ENCODE measurements at places on chromosomes 4 and X.

DNA sequence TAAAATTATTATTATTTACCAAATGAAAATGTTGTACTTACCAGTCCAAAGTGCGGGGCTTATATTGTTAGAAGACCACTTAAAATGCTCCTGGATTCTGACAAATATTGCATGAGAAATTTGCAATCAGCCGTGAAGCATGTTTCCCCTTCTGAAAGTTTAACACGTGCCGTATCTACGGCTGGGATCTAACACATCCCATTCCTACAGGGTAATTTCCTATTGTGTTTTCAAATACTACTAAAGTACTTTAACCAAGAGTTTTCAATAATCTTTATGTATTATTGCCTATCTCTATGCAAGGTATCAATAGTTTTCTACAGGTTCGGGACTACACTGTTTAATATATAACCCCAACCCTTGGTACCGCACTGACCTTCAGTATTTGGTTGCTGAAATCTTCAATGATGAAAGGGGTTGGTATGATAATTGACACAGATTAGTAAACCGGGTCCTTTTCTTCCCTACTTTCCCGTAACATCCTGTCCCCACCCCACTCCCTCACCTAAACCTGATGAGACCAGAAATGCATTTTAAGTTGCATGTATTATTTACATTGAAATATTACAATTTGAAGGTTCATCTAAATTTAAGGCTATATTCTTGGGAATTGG is 795 bp upstream of the BRWD3 start:
- DNase-seq: no peak

GRCh38 chr4:28341784-28342183 is 1481.1 kb downstream of the STIM2 start:
- no peak for DNase-seq

GRCh38 chr4:10006601-10007435 is 14.5 kb downstream of the SLC2A9 start:
- peak; percentile 51 for DNase-seq

DNA sequence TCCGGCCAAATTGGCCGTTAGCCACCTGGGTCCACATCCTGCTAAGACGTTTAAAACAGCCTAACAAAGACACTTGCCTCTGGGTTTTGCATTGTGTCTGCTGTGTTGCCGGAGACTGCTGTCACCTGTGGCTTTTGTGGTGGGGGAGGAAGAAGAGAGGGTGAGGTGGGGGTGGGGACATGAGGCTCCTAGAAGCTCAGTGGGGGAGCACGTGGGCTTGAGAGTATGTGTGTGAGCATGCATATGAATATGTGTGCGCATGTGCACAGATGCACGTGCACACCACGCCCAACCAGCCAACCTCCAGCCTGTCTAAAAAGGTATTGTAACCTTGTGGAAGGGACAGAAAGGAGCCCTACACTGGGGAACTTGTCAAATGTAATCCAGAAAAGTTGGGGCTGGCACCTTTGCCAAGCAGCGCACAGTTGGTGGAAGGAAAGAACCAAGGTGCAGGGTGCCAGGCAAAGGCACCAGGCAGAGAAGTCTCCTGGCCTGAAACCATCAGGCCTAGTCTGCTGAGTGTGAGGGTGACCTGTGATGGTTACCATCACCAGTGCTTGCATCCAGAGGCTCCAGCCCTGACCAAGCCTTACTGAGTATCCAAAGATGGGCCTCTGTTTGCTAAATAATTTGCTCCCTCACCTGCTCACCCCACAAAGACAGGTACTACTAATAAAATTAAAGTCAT is 10.1 kb upstream of the SASH3 start:
- DNase-seq: peak; percentile 64

GRCh38 chrX:114964374-114964773 is 53.0 kb downstream of the IL13RA2 start:
- DNase-seq: no peak

DNA sequence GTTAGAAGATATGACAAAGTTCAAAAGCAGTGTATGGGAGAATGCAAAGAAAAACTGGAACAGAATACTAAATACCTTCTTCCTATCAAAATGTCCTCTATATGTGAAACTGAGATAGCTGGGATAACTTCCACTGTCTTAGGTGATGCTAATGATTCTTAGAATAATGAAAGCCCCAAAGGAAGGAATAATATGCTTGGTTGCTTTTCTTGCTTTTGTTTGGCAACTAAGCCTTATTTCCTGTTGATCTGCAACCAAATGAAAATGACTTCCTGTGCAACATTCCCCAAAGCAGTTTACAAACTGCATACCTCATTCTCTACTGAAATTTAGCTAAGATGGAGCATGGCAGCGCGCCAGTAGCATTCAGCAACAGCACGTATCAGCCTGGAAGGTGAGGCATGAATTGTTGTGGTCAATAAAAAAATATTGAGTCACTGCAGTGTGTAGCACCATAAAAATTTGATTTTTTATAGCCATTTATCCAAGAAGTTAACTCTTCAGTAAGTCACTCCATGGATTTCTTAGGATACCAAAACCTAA is 18.7 kb downstream of the NDNF start:
- DNase-seq: no peak

Data from activated T-cell treated with anti-CD3 and anti-CD28 coated beads, Interleukin-2, amount 50 U/mL, for 72 hours (primary cell).